ENCODE measurements at places on chromosomes 4 and X.

DNA sequence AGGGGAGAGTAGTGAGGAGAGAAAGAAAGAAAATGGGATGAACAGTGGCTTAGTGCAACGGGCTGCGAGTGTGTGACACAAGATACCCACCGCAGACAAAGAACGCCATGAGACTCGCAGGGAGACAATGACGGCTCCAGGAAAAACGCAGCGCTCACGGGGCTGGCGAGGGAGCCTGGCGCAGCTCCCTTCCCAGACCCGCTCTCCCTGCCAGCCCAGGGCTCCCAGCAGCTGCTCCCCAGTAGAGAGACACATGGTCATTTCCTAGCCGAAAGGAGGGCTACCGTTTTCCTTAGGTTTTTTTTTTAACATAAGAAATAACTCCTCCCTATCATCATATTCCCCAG is 149.5 kb downstream of the MAML3 start:
- DNase-seq, result no peak

- DNase-seq, result no peak
Measured at GRCh38 chr4:54726907-54727306, 69.2 kb downstream of the KIT start.

GRCh38 chr4:127533028-127533700 is 99.6 kb upstream of the INTU start:
- DNase-seq, result no peak

DNA sequence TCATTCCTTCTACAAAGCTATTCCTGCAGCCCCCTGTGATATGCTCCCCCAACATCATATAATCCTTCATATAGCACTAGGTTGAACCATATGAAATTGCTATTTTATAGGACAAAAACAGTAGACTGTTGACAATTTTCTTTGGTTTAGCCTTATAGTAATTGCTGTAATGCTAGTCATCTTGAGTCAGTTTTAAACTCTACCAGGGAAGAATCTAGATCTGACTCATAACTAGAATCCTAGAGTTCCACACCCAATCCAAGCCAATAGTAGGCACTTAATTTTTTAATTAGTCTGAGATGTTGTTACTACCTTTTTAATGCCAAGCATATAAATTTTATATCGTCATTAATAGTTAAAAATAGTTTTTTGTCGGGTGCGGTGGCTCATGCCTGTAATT is 136.8 kb downstream of the CHRNA9 start:
- DNase-seq, result no peak

DNA sequence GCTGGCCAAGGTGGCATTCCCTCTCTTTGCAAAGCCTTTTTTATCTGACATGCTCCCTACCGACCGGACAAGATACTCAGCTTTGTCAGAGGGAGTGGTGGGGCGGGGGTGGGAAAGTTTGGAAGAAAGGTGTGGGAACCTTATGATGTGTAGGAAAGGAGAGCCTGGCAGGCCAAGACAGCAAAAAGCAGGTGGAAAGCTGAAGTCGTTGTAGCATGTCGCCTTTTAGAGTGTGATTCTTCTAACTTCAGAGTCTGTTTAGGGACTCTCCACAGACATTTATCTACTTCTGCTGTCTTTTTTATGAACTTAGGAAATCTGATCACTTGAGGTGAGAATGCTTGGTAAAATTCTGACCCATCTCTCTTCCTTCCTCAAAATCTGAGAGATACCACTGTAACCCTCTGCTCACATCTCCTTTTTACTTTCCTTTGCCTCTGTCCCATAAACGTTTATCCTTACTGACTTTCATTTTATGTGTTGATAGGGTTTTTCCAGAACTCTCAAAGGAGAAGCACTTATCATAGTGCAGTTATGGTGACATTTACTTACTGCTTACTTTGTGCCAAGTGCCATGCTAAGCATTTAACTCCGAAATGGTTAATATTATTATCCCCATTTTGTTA is 8.2 kb upstream of the RUFY3 start:
- peak; percentile 92 for DNase-seq

DNA sequence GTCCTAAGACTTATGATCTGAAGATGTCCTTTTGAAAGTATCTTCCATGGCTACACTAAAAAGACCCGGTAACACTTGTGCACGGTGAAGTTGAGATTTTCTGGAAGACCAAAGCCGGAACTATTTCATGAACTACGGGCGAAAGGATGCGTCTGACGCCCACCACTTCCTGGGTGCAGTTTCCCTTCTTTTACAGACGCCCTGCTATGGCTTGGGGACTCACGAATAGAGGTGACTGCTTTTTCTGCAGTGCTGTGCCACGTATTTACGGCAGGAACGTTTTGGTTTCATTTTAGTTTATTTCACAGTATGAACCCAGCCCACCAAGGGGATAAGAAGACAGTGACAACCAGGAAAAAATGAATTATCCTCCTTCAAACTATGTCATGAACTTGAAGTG is 180.4 kb downstream of the AFAP1 start:
- peak; percentile 46 for DNase-seq

- no peak for DNase-seq
Measured at GRCh38 chr4:142036795-142037583, 400.6 kb downstream of the IL15 start.

DNA sequence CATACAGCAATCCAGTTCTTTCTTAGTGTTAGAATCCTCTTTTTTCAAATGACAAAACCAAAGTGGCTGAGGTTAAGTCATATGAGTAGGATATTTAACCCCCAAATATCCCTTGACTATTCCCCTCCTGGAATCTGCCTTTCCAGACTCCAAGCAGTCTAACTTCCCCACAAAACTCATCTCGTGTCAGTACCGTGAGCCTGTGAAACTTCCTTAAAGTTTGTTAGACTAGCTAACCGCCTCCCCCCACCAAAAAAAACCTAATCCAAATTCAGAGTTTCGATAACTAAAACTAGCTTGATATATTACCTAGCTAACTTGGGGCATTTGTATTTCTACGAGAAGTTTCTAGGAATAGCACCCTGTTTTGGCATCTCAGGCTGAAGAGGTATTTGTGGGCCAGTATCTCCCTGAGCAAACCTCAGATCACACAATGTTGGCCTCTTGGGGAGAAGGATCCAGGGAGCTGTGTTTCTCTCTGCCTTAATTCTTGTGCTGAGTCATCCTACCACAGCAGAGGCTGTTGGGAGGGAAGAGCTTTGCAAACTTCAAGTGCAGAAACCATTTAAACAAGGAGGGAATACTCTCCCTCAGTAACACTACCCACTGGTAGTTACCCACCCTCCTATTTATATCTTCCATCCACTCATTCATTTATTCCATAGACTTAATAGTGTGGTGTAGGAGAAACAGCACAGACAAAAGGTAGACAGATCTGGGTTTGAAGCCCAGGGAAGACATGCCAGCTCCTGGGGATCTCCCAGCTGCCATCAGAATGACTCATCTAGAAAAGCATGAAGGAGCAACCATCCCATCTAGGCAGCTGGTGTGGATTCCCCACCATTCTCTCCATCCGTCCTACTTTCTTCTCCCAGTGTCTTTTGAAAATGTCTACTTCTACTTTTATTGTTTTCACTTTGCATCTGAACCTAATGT is 39.3 kb upstream of the TXK start:
- DNase-seq, result peak; percentile 33

DNA sequence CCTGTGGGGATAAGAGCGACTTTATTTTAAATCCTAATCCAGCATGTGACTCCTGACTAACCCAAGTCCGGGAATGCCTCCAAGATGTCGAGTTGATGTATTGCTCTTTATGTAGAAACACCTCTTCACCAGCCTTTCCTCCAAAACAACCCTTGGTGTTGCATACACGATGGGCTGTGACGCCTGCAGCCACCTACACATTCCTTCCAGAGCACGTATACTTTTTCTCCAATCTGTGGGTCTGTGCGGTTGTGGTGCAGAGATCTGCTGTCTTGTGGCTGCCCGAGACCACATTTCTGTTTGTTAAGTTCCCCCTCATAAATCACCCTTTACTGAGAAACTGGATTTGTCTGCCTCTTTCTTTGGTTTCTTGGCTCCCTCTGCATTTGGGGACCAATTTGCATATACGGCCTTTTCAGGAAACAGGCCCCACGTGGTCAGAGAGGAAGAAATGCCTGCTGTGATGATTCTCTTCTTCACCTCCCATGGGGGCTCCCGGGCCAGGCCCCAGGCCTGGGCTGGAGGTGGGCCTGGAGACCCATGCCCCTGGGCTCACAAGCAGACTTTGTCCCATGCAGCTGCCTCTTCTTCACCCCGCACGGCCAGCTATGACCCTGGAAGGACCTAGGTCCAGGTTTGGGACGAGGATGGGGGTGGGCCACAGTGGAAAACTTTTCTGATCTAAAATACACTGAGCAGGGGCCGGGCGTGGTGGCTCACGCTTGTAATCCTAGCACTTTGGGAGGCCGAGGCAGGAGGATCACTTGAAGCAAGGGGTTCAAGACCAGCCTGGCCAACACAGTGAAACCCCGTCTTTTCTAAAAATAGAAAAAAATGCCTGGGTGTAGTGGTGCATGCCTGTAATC is 21.4 kb upstream of the AFAP1 start:
- DNase-seq, result no peak

DNA sequence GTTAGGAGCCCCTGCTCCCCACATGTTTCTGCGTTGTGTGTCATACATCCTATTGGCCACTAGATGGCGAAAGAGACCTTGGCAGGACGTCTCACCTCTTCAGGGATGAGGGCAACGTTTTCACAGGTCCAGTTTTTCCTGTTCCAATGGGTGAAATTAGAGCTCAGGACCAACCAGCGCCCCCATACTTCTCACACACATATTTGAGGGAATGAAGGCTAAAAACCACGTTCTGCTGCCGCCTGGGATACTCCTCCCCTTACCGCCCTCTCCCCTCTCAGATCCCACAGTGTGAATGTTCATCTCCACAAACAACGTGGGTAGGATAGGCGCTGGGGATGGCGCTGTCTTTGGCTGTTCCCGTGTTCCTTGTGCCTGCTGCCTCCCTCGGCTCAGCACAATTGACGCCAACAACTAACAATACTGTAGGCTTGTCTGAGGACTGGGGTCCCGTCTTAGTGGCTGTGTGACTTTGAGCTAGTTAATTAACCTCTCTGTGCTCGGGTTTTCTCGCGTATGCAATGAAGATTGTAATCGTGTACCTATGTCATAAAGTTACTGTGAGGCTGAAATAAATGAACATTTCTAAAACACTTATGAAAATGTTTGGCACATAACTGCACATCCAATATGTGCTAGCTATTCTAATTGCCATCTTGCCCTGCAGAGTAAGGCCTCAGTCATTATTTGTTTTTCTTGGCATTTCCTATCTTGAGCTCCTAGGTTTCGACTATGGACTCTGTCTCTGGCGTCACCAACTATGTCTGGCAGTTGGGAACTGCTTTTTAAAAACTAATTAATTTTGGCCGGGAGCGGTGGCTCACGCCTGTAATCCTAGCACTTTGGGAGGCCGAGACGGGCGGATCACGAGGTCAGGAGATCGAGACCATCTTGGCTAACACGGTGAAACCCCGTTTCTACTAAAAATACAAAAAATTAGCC is 181.3 kb upstream of the STK26 start:
- DNase-seq, result peak; percentile 49

GRCh38 chrX:109871121-109871888 is 131.6 kb upstream of the TMEM164 start:
- peak; percentile 42 for DNase-seq

DNA sequence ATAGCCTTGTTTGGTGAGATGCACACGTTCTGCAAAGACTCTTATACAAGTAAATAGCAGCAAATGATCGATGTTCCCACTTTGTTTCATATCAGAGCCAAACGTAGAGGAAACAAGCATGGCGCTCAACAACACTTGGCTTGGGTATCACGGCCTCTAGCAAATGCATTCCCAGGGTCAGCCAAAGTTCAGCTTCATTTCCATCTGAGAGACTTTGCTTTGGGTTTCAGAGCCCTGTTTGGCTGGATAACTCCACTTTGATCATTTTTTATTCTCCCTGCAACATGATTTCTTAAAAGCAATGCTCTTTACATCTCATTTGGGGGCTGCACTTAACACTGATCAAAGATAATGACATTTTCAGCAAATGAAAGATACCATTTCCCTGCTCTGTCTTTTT is 199.2 kb upstream of the FAM9B start:
- no peak for DNase-seq

DNA sequence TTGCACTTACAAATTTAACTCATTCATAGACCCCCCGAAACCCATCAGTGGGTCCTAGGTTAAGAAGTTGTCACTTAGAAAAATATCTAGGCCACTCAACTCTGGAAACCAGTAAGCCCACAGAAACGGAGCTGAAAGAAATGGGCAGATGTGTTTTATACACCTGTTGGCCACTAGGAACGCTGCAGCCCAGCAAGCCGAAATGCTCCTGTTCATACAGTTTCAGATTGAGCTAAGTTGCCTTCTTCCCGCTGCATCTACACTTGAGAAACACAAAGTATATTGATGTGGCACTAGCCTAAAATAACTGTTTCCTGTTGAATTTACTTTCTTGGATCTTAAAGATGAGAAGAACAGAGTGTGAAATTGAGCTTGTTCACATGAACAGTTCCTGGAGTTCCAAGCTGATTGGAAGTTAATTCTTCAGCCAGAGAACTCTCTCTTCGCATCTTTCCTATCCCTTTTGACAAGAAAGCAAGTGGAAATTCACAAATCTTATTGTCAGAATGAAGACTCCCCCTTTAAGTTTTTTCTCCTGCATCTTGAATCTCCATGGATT is 174.1 kb downstream of the RBMX2 start:
- no peak for DNase-seq

DNA sequence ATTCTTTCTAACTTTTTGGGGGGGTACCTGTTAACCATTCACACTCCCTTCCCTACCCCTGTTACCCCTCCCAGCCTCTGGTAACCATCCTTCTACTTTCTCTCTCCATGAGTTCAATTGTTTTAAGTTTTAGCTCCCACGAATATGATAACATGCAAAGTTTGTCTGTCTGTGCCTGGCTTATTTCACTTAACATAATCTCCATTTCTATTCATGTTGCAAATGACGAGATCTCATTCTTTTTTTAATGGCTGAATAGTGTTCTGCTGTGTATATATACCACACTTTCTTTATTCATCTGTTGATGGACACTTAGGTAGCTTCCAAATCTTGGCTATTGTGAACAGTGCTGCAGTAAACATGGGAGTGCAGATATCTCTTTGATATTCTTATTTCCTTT is 41.3 kb downstream of the MCUB start:
- no peak for DNase-seq

- DNase-seq, result no peak
Measured at GRCh38 chrX:13468096-13468495, 101.3 kb upstream of the EGFL6 start.

DNA sequence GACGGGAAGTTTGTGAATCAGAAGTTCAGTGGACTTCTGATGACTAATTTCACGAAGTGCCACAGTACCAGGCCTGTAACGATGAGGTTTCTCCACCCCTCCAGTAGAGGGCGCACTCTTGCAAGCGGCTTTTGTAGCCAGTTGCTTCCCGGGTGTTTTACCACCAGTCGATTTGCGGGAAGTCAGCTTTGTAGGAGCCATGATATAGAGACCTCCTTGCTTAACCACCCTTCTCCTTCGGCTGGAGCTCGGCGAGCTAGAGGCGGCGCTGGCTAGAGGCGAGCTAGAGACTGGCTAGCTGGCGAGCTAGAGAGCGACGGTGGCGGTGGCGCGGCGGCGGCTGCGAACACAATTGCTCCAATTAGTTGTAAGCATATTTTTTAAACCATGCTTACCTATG is 72.0 kb downstream of the IL1RAPL1 start:
- DNase-seq, result no peak

Measured in inflammatory macrophage treated with lipopolysaccharide for 4 hours (primary cell).